Activated naive CD8-positive, alpha-beta T cell treated with anti-CD3 and anti-CD28 coated beads, Interleukin-2, amount 10 ng/mL, durations not matched to agents 7 days and 5 days (primary cell): ENCODE measurements at places on chromosomes 2 and 18. TPM values are rescaled to one million over a fixed set of nuclear protein-coding genes. Genes with fewer than 3 reads are reported as not detected.

DNA sequence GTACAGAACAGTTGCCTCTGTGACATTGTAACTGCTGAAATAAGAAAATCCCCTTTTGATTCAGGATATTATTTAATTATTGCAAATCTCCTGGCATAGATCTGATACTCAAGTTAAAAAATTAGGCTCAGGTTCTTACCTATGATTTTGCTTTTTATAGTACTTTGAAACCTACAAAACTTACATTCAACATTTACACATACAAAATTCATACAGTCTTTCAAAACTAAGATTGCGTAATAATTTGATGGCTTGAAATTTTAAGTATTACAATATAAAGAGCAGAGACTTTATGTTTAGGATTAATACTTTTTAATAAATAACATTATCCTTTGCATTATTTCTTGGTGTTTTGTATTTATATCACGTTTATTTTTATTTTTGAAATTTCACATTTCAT is 291.1 kb downstream of the CCDC102B start:
- H3K27me3 ChIP-seq: no peaks in the 10 kb centered on the region
- no peaks in the 10 kb centered on the region for H3K4me1 ChIP-seq
- no peaks in the 10 kb centered on the region for H3K36me3 ChIP-seq
- H3K4me3 ChIP-seq: no peak overlapping the region
- no peak for DNase-seq

DNA sequence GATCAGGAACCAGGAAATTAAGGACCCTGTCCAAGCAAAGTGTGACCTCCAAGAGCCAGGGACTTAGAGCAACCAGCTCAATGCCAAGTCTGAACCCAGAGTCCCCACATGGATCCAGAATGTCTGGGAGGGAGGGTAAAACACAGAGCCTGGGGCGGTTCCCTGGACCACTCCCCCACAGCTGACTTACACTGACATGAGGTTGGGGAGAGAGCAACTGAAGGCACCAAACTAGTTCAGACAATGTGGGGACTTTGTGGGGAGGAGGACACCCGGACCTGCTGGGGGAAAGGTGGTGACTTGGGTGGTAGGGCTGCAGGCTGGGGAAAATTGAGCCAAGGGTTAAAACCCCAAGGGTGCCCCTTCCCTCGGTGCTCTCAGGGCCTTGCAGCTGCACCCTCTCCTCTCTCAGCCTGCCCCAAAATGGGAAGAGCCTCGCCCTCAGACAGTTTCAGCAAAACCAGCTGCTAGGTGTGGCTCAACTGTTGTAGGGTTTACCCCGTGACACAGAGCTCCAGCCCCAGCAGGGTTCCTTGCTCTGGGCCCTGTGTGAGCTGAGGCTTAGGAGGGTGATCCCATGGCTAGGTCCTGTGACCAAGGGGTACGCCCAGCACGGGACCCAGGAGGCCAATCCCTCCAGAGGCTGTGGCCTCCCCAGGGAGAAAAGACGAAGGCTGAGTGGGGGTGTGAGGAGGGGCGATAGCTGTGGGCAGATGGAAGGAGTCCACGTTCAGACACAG is 28.6 kb downstream of the MARCO start:
- H3K4me1 ChIP-seq: no peaks in the 10 kb centered on the region
- no peak overlapping the region for H3K4me3 ChIP-seq
- H3K36me3 ChIP-seq: no peaks in the 10 kb centered on the region
- H3K27me3 ChIP-seq: peaks cover 6% of the 10 kb centered on the region

DNA sequence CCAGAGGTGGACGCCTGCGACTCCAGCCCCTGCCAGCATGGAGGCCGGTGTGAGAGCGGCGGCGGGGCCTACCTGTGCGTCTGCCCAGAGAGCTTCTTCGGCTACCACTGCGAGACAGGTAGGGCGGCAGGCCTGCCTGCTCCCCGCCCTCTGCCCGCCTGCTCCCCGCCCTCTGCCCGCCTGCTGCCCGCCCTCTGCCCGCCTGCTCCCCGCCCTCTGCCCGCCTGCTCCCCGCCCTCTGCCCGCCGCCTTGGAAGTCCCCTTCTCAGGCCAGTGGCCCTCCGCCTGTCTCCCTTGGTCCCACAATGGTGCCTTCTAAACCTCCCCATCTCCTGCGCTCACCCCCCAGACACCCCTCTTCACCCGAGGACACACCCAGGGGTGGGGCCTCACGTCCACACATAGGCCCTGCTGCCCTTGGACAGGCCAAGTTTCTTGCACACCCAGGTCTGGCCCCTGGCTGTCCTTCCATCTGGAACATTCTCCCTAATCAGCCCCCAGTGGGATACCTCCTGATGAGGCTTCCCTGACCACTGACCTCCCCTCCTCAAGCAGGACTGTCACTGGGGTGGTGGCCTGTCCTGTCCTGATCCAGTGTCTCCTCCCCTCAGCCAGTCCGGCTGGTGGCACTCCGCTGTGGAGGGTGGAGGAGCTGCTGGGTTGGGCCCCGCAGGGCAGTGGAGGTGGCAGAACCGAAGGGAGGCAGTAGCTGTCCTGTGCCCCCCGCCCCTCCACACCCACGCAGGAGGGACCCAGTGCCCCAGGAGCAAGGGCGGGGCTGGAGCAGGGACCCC is 37.9 kb downstream of the MTERF4 start:
- H3K4me1 ChIP-seq: peaks cover 4% of the 10 kb centered on the region
- DNase-seq: peak; percentile 56
- peak overlapping the region; percentile 76 for H3K4me3 ChIP-seq
- no peaks in the 10 kb centered on the region for H3K36me3 ChIP-seq
- peak overlapping the region; percentile 64 for H3K27ac ChIP-seq
- peaks cover 2% of the 10 kb centered on the region for H3K27me3 ChIP-seq

DNA sequence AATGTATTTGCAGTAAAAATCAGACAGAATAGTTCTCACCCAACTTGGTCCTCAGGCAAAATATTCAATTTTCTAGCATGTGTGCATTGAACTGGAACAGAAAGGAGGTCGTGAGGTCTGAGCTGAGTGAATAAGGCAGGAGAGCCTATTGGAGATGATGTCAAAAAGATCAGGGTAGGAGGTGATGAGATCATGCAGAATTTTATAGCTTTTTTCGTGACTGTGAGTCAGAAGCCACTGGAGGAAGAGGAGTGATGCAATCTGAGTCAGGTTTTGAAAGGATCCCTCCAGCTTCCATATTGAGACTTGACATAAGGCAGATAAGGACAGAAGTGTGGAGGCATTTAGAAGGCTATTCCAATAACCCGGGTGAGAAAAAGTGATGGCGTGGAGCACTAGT is 299.5 kb upstream of the SOX11 start:
- no peak overlapping the region for H3K4me3 ChIP-seq
- H3K27ac ChIP-seq: no peak overlapping the region
- H3K36me3 ChIP-seq: no peaks in the 10 kb centered on the region
- H3K27me3 ChIP-seq: no peaks in the 10 kb centered on the region
- DNase-seq: no peak

- no peak overlapping the region for H3K27ac ChIP-seq
- H3K27me3 ChIP-seq: no peaks in the 10 kb centered on the region
- DNase-seq: no peak
- H3K36me3 ChIP-seq: no peaks in the 10 kb centered on the region
- H3K4me3 ChIP-seq: no peak overlapping the region
These were observed 65.0 kb upstream of the HPCAL1 start for GRCh38 chr2:10237392-10238321.

GRCh38 chr2:121491518-121491917 is 39.2 kb upstream of the RNU4ATAC start:
- no peak overlapping the region for H3K4me3 ChIP-seq
- H3K36me3 ChIP-seq: peaks cover 14% of the 10 kb centered on the region
- DNase-seq: no peak
- H3K4me1 ChIP-seq: peaks cover 5% of the 10 kb centered on the region
- no peaks in the 10 kb centered on the region for H3K27me3 ChIP-seq

DNA sequence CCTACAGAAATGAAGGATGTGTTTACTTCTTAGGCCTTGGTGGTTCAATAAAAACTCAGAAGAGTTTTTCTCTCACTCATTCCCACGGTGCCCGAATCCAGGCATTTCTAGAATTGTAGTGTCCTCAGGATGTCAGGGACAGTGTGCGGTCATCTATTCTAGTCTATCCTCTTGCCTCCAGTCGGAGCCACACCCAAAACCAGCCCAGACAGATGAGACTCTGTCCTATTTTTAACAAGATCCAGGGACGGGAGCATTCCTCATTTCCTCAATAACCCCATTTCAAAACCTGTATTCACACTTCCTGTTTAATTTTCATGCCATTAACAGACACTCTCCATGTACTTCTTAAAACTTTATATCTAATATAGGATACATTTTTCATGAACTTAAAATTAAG is 11.6 kb upstream of the RBMS1 start:
- peaks cover 12% of the 10 kb centered on the region for H3K4me1 ChIP-seq
- DNase-seq: no peak
- H3K4me3 ChIP-seq: no peak overlapping the region
- no peak overlapping the region for H3K27ac ChIP-seq
- H3K27me3 ChIP-seq: no peaks in the 10 kb centered on the region

- no peak overlapping the region for H3K27ac ChIP-seq
- DNase-seq: no peak
- H3K36me3 ChIP-seq: peaks cover 1% of the 10 kb centered on the region
- H3K27me3 ChIP-seq: peaks cover 2% of the 10 kb centered on the region
- no peak overlapping the region for H3K4me3 ChIP-seq
These were observed 115.6 kb downstream of the IRS1 start for GRCh38 chr2:226683944-226684562.

DNA sequence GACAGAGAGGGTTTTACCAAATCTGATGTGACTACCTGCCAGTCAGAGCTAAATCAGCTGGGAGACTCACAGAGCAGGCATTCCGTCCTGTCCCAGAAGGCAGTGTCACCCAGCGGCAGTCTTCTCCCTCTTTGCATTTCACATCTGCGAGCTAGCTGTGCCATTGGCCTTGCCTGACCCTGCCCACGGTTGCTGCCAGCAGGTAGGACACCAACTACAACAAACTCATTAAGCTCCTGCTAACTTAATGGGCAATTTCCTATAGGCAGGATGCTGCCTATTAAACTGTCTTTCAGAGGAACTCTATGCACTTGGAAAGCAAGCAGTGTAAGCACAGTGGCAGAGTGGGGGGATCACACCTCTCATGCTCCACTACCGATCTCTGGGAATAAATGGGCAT is 116.4 kb upstream of the CAPN13 start:
- H3K27ac ChIP-seq: no peak overlapping the region
- H3K4me3 ChIP-seq: no peak overlapping the region
- peaks cover 3% of the 10 kb centered on the region for H3K4me1 ChIP-seq
- no peaks in the 10 kb centered on the region for H3K36me3 ChIP-seq

DNA sequence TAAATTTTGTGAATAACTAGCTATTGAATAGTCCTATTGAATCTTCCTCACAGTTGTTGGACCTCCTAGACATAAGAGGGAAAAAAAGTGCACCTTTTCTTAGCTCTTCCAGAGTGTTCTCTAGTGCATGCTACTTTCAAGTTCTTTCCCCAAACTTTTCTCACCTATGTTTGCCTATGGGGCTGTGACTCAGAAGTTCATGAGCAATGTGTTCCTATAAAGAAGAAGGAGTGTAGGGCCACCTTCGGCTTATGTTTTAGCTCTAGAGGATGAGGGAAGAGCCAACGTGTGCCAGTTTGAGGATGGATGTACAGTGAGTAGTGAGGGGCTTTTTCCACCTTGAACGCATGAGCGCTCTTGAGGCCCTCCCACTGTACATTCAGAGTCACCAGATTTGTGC is 27.0 kb upstream of the HNMT start:
- H3K36me3 ChIP-seq: no peaks in the 10 kb centered on the region
- H3K4me1 ChIP-seq: no peaks in the 10 kb centered on the region
- H3K4me3 ChIP-seq: no peak overlapping the region
- H3K27me3 ChIP-seq: no peaks in the 10 kb centered on the region
- H3K27ac ChIP-seq: no peak overlapping the region

GRCh38 chr2:20021405-20022009 is 9.0 kb upstream of the MATN3 start:
- H3K4me1 ChIP-seq: no peaks in the 10 kb centered on the region
- no peak overlapping the region for H3K4me3 ChIP-seq
- H3K27ac ChIP-seq: no peak overlapping the region
- no peak for DNase-seq

DNA sequence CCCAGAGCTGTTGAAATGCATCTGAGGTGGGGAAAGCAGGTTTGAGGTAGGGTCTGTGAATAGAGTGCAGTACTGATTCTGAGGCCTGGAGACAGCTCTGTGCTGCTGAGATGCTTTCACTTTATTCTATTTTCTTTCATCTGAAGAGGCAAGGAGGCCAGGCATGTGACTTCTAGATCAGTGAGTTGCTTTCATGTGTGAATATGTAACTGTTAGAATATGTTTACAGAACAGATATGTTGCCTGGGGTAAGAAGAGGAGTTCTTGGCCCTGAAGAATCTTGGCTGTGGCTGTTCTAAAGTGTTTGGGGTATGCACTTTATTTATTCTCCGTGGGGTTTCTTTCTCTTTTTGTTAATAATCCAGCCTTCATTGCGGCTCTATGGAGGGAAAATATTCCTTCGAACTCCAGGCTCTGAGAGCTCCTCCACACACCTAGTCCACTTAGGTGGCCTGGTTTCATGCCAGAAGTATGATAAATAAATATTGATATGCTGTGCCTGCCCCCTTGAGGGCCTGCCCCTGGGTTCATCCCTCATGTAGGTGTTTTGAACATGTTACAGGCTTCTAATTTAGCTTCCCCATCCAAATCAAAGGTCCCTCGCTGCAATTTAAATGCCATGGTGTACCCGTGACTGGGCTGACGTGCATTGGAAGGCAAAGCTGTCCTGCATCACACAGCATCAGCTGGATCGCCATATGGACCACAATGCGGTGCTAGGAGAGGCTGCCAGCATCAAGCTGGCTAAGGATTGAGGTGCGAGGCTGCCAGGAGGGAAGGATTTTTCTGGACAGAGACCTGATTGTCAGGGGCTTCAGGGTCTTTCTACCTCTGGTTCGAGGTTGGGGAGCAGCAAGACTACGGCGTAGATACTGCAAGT is 102.9 kb downstream of the PRKCE start:
- no peaks in the 10 kb centered on the region for H3K27me3 ChIP-seq
- no peak overlapping the region for H3K4me3 ChIP-seq
- H3K36me3 ChIP-seq: no peaks in the 10 kb centered on the region
- no peak overlapping the region for H3K27ac ChIP-seq

DNA sequence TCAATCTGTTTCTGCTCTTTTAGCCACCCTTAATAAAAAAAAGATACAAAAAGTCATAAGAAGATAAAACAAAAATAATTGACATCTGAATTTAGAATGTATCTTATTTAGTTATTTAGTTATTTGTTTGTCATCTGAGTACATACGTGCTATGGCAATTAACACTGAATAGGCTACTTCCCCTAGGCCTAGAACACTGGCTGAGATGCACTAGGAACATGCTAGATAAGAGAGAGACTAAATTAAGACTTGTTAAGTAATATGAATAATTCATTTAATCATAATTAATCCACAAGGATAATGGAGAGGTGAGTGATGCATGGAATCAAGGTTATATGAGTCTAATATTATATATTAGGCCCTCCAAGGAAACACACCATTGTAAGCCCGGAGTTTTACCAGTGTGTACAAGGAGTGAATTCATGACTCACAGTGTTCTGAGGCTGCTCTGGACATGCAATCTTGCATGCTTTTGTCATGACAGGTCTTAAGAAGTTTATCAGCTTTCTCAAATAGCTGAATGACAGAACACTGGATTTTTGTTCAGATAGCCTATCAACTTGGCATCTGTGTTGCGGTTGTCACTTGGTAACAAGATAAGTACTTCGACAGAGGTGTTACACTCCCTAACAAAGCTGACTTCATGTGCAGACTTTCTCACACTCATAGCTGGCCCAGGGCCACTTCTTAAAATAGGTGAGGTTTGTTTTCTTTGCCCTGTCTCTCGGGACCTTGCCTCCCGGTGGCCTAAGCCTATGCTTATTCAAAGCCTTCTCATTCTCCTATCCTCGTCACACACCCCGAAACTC is 5.0 kb upstream of the SERPINB2 start:
- no peak overlapping the region for H3K4me3 ChIP-seq
- H3K36me3 ChIP-seq: no peaks in the 10 kb centered on the region
- peaks cover 11% of the 10 kb centered on the region for H3K27me3 ChIP-seq
- no peak for DNase-seq
- H3K27ac ChIP-seq: no peak overlapping the region

Gene AOX1
- not detected for total RNA-seq

Gene IL1A
- not detected for total RNA-seq

Gene ZSWIM2
- total RNA-seq: not detected
